ENCODE measurements at places on chromosomes 3 and 15. TPM values are rescaled to one million over a fixed set of nuclear protein-coding genes. Genes with fewer than 3 reads are reported as not detected.

PLXNA1 gene
- total RNA-seq, result 15.9 TPM

TTLL3 gene
- total RNA-seq, result 18.8 TPM

LDHAL6B gene
- not detected for total RNA-seq

WNT7A gene
- total RNA-seq, result 0.31 TPM
